ENCODE measurements at places on chromosomes 12 and 14.

GRCh38 chr12:91877022-91877421 lies 268.6 kb downstream of the BTG1 start:
- DNase-seq, result peak; percentile 76

DNA sequence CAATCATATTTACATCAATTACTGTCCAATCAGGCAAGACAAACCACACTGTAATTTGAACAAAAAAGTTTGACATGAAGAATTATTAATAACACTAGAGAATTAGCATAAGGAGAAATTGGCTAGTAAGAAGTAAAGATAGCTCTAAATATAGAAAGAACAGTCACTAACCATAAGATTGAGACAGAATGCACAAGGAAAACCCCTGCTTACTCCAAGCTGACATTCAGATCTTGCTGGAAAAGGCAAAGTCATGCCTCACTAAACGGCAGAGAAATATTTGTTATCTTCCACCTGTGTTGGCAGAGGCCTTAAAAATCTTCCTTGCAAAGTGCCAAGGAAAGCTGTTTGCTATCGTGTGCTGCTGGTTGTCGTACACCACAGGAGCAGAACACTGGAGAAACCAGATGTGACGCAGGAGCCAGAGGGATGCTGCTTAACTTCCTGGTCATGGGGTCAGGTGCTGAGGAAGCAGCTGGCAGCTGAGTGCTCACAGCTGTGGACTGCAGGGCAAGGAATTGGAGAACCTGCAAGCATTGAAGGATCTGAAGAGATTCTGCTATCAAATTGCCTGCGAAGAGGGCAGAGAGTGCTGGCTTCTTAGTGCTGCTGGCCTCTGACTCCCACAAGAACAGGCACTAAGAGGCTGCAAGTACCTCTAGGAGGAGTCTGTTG lies 1323.3 kb downstream of the LRFN5 start:
- no peak for DNase-seq

DNA sequence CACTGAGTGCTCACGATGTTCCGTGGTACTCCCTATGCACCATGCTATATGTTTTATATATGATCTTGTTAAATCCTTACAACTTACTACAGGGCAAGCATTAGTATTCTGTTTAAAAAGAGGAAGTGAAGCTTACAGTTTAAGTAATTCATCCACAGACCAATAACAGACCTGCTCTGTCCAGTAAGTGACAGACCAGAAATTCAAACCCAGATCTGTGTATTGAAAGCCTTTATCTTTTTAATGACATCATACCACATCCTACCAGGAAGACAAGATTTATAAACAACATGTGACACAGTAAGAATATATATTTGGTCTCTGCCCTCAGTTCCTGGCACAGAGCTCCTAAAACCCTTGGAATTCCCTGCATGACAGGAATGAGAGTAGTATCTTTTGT lies 206.5 kb downstream of the STXBP6 start:
- no peak for DNase-seq

- DNase-seq, result no peak
Measured at GRCh38 chr12:27425306-27425705, 21.2 kb upstream of the SMCO2 start.

- DNase-seq, result no peak
Measured at GRCh38 chr12:45400991-45401390, 185.1 kb downstream of the ANO6 start.

All from aorta (tissue), 5 donors.